Kidney epithelial cell (primary cell): ENCODE measurements at places on chromosomes 4 and X.

- no peak for DNase-seq
Observed at GRCh38 chr4:55849724-55850123, 3.7 kb upstream of the EXOC1 start.

DNA sequence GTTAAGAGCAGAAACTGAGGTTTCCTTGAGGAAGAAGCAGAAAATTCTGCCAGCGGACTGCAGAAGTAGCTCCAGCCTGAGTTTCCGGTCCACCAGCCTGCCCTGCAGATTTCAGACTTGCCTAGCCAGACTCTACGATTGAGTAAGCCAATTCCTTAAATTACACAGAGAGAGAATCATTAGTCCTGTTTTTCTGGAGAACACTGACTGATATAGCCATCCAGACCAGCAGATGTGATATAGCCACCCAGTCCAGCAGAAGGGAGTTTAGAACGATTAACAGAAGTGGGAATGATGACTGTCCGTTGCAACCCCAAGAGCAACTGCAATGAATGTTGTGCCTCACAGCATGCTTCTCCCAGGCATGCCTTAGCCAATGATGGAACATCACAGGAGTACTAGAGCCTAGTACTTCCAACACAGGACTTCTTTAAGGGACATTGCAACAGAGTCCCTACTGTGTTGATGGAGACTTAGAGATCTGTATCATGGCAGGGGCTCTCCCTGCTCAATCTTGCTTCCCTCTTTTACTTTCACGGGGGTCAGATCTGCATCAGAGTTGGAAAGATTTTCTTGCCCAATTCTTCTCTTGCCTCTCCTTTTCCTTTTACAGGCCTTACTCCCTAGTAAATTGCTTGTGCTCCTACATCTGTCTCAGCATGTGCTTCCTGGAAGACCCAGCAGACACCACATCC is 264.6 kb upstream of the CLNK start:
- DNase-seq = no peak

- DNase-seq = no peak
Observed at GRCh38 chr4:77025643-77026321, 50.0 kb downstream of the CCNI start.

DNA sequence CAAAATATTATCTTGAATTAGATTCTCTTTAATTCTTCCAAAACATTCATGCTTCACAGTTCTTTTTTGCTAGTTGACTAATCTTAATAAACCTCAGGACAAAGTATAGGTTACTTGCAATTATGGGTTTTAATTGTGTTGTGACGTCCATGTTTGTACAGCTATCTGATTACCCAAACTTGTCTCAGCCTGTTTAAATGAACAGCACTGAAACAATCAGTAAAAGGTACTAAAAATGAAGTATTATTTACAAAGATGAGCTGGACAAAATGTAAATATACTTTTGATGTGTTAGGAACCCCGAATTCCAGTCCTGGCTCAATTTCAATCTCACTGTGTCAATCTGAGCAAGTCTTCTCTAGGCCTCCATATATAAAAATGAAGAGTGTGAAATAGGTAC is 57.4 kb upstream of the SLC6A14 start:
- no peak for DNase-seq

DNA sequence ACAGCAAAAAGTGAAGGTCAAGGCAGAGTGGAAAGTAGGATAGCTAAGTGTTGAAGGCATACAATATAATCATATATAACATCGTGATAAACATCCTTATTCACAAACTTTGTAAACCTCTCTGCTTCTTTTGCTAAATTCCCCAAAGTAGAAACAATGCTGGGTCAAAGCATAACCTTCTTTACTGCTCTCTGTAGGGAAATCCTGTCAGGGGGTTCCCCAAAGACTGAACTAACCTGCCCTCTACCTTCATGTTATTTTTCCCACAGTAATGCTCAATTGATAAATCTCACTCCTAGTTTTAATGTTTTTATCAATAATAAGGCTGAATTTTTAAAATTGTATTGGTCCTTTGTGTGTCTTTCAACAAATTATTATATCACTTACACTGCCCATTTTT is 55.7 kb downstream of the DCHS2 start:
- DNase-seq = no peak

GRCh38 chrX:107506596-107507031 is 57.2 kb downstream of the FRMPD3 start:
- no peak for DNase-seq

- DNase-seq = peak; percentile 28
Observed at GRCh38 chrX:72306851-72307645, 1.3 kb upstream of the CITED1 start.

- DNase-seq = peak; percentile 56
Observed at GRCh38 chr4:80266253-80266901, at the start of gene FGF5. FGF5 (plus strand) TSS chr4:80266664; CDS start chr4:80266825, 161 bp downstream.

DNA sequence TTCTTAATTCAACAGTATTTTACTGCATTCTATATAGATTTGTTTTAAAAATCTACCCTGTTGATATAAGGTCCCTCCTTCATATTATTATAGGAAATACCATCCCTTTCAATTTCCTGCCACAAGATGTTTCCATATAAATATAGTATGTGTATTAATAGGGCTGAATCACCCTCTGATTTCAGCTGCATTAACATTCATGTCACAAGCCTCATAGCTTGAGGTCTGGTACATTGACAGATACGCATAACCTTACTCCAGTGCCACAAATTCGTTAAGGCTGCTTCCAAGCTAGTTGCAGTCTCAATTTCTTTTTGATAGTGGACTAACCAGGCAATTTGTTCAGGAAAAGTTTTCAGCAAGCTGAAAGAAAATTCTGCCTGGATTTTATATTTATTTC is 128.4 kb downstream of the KLHL34 start:
- DNase-seq = no peak

DNA sequence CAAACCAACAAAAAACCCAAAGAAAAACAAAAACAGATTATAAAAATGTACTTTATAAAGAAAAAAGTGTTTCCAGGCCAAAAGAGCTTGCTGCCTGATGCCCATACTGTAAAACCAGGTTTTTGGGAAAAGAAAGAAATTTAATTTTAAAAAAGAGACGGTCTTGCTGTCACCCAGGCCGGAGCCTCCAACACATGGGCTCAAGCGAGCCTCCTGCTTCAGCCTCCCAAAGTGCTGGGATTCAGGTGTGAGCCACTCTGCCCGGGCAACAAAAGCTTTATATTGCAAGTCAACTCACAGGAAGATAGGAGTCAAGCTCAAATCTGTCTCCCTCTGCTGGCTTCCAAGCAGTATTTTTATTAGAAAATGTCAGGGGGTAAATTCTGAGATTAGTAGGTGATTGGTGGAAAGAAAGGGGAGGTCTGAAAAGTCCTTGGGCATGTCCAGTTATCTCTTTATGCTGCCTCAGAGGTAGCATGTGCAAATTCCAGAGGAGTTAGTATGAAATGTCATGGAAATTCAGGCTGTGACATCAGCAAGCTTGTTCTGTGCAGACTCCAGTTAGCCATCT is 39.4 kb downstream of the MGST2 start:
- no peak for DNase-seq

DNA sequence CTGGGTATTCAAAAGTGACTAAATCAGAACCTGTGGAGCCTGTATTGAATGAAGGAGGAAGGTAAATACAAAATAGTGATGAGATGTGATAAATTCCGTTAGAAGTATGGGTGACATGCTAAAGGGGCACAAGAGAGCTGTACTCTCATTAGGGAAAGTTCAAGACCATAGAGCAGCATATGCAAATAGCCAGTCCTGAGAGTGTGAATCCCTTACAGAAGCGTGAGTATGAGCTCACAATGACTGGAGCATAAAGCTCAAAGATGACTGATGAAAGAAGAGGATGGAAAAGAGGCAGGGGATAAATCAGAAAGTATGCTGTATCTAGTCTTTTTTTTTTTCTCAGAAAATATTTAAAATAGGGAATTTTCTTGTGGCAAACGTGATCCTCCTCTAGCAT is 12.1 kb upstream of the NPFFR2 start:
- DNase-seq = no peak

DNA sequence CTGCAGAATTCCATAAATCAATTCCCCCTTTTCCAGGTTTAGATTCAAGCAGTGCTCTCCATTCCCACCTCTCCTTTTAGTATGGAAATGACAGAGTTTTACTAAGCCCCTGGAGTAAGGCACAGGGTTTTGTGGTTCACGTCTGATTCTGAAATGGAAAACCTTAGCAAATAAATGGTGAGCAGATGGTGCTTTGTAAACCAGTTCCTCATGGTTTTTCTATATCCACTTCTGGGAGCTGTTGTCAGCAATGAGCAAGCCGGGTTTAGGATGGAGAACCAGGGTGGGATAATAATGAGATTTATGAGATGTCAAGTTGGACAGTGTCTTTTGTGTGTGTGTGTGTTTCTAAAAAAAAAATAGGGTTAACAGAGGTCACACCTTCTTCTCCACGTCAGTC is 113.8 kb upstream of the RBPJ start:
- DNase-seq = no peak

DNA sequence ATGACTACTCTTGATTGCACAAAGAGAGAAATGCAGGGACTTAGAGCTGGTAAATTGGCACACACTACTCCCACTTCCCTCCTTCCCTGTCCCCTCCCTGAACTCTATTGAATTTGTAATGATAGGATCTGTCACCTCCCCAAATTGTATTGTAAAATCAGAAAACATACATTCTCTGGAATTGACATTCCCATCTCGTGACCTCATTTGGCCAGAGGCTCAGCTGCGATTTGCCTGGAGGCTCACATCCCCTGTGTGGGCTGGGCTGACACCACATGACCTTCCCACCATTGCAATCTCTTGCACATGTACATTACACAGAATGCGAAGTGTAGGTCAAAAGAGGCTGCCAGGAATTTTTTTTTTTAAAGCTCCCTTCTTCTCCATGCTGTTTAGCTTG is 172.1 kb downstream of the MID1IP1 start:
- DNase-seq = no peak

DNA sequence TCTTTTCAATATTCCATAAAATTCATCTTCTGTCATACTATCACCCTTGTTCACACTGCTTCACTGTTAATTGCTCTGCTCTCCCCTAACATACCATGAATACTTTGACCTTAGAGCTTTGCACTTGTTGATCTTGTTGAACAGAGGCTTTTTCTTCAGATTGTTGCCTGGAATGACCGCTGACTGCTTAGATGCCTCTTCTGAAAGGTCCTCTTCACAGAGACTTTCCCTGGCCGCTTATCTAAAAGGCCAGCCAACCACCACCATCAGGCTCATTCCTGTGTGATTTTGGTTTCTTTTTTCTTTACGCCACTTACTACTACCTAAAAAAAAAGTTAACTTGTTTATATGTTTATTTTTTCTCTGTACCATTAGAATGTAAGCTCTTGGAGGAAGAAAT is 667.7 kb downstream of the STPG2 start:
- no peak for DNase-seq

GRCh38 chr4:35125995-35126712 is 1118.2 kb downstream of the ARAP2 start:
- DNase-seq = no peak

GRCh38 chrX:40004246-40004535 is 93.6 kb downstream of the BCOR start:
- no peak for DNase-seq

GRCh38 chrX:47091149-47091775 is 13.0 kb downstream of the RGN start:
- DNase-seq = no peak

- DNase-seq = no peak
Observed at GRCh38 chr4:39699687-39700409, 1.9 kb downstream of the UBE2K start.

DNA sequence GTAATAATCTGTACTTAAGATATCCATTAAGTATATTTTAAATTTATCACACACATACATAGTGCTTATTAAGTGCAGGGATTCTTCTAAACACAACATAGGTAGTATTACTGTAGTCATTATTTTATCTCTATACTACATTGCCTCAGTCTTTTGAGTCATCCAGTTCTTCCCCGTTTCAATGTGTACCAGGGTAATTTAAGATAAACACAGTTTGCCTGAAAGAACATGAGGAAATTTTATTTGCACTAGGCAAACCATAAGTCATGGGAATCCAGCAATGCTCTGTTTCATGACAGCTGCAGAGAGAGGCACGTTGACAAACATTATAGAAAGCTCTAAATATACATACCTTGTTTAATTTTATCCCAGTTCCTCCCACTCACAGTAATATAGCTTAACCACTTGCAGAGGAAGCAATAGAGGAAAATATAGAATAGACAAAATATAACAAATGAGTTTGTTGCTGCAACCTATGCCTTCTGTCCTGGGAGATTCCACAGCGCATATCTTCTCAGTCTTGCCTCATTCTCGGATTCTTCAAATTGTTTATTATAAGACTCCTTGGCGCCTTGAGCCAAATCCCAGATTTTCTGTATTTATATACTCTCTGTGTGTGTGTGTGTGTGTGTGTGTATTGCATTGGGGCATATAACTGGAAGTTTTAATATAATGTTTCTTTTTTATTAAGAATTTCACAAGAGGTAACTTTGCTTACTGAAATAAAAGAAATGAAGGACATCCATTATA is 258.6 kb downstream of the FAM133A start:
- no peak for DNase-seq

- DNase-seq = no peak
Observed at GRCh38 chr4:107683873-107684272, 36.2 kb downstream of the PAPSS1 start.

- DNase-seq = no peak
Observed at GRCh38 chr4:109298279-109299010, 4.0 kb downstream of the COL25A1 start.

DNA sequence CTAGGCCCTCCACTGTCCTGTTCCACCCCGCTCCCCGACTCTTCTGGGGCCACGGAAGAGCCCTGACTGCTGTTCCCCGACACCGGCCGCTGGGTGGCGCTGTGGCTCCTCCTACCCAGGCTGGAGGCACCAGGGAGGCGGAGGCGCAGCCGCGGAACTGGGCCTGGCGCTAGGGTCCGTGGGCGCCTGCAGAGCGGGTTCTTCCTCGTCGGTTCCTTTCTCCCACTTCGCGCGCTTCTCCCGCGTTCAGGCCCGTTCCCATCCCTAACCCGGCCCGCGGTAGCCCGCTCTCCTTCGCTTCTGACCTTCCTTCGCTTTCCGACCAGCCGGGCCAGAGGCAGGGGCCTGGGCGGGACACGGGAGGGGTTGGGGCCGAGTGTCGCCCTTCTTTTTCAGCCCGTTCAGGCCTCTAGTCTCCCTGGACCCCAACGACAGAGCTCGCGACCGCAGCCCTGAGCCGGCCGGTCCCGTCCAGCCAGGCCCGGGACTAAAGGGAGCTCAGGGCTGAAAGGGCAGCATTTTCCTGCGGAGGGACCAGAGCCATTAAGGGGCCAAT is 34.3 kb downstream of the NALF2 start:
- no peak for DNase-seq

- DNase-seq = no peak
Observed at GRCh38 chr4:86596807-86597206, 2.7 kb downstream of the PTPN13 start.

DNA sequence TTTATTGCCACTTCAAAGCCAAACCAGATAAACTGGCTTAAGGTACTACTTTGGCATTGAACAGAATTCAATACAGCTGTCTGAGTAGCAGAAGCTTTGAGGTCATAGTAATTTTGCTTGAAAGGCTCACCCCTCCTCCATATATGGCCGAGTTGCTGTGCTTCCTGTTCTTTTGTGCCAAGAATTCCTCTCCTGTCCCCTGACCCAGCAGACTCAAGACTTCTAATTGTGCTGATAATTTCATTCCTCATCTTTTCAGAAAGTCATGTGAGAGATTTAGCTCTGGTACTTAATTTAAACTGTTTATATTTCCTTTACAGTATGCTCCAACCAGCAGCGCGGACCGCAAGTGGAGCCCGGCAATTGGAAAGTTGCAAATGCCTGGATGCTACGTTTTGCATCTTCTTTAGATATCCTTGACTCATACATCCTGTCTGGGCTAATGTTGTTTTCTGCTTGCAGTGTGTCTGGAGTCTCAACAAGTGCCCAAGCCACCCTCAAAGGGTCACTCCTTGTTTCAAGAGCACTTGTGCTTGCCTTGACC is 373.4 kb downstream of the PDGFC start:
- DNase-seq = no peak
